Ammon's horn (tissue), 1 donor: ENCODE measurements at places on chromosomes 7 and 10.

DNA sequence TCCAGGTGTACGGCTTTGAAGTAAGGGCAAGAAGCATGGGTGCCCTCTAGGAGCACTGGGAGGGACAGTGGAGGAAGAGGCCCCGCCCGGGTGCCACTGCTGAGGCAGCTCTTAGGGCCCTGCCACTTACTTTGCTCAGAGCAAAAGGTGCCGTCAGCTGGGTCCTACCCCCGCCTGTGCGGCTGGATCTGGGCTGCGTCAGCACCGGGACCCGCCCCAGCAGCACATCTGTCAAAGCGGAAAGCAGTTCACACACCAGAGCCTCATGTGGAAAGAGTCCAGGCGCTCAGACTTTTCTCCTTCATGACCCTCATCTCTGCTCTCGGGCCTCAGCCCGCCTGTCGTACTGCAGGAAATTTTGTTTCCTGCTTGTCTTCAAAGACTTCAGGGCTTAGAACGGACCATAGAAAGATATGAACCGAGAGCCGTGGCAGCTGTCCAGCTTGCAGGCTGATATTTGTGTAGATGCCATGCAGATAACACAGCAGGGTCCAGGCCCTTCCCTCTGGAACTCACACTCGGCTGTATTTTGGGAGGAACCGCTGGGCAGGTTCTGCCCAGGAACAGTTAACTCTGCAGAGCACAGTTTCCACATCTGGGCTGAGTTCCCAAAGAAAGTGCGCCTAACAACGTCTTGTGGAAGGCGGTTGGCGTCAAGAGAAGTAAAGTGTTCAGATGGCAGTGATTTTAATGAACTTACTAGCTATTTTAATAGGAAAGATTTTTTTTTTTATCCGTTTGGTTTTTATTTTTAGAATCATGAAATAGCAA lies 44.3 kb upstream of the PRKAR1B start:
- DNase-seq: no peak

GRCh38 chr7:97851683-97852082 lies 20.5 kb downstream of the ASNS start:
- DNase-seq: peak; percentile 60

- DNase-seq: no peak
These were observed 7.0 kb downstream of the WDR91 start for GRCh38 chr7:135204341-135204749.

GRCh38 chr10:28217848-28218247 lies 85.0 kb downstream of the MPP7 start:
- peak; percentile 35 for DNase-seq

DNA sequence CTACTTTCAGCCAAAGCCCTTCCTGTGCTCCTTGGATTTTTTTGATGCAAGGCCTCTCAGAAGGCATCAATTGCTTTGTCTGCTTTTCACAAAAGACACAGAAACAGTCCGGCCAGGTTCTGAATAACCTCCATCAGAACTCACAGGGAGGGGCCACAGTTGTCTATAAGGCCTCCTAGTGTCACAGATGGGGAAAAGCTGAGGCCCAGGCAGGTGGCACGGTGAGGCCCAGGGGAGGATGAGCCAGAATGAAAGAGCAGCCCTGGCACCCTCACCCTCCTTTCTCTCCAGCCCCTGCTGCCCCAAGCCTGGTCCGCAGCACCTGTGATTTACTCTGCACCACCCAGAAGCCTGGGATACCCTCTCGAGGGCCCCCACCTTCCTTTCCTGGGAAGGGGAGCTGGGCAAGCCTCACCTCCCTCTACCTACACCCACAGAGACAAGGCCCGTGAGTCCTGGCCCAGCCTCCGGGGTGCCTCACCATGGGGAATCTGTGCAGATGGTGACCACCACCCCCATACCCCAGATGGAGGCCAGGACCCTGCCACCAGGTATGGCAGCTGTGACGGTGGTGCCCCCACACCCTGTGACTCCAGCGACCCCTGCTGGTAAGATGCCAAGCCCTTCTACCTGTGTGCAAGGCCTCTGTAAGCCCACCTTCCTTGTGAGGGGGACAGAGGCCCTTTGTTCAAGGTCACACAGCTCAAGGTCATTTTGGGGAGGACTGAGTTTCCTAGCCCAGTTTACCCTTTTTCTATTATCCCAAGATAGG lies 26.2 kb upstream of the ZNF467 start:
- DNase-seq: peak; percentile 24

GRCh38 chr7:93945083-93945482 lies 23.5 kb downstream of the GNG11 start:
- no peak for DNase-seq

DNA sequence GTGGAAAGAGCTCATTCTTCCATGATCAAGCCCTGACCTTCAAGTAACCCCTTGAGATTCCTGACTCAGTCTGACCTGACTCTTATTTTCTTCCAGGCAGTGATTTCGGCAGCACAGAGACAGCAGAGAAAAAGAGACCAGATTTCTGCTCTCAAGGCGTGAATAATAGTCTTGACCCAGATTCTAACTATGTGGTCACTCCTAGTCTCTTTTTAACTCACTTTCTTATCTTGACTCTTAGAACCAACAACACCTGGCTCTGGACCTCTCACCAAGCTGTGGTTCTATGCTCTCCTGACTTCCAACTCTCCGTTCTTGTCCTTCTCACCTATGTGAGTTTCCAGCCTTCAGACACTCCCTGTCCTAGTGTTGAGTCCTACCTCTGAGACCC lies 36.9 kb upstream of the KDM7A start:
- DNase-seq: no peak

DNA sequence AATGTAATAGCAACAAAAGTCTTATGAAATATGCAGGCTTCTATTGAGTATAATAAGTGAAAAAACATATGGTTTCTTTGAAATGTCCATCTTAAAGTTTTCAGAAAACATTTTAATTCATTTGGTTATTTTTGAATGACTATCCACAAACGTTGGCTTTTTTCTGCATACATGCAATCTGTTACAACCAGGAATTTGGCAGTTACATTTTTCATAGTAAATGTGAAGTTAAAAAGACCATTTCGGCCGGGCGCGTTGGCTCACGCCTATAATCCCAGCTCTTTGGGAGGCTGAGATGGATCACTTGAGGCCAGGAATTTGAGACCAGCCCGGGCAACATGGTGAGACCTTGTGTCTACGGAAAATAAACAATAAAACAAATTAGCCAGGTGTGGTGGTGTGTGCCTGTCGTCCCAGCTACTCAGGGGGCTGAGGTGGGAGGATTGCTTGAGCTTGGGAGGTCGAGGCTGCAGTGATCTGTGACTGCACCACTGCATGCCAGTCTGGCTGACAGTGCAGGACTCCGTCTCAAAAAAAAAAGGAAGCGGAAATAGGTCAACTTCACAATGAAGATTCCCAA lies 73.9 kb upstream of the NMT2 start:
- DNase-seq: no peak

DNA sequence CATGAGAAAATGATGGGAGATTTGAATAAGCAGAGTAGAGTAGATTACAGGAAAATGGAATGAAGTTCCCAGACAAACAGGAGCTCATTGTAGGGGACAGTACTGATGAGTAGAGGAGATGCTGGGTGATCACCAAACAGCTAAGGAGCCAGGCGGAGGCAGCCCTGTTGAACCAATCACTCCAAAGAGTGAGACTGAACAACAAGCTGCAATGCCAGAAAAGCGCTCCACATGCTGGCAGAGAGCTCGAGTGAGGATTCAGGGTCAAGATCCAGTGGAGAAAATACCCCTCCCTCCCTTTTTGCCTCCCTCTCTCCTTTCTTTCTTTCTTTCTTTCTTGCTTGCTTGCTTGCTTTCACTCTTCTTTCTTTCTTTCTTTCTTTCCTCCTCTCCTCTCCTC lies 133.3 kb downstream of the PFKFB3 start:
- peak; percentile 28 for DNase-seq

GRCh38 chr7:51219261-51219988 lies 97.2 kb downstream of the COBL start:
- DNase-seq: peak; percentile 0

DNA sequence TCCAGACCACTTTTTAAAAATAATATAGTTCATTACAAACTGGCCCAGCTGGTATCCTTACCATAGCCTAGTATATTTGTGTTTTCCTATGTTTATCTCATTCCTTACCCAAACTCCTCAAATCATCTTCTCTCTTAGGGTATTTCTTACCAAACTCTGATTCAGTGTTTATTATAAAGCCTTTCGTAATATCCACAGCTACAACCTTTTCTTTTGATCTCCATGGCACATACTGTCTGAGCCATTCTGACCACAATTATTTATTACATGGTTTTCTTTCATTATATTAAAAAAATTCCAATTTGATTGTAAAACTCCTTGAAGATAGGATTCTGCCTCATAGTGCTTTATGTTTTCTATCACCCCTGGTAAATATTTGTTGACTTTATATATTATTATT lies 94.2 kb downstream of the LRMDA start:
- no peak for DNase-seq

DNA sequence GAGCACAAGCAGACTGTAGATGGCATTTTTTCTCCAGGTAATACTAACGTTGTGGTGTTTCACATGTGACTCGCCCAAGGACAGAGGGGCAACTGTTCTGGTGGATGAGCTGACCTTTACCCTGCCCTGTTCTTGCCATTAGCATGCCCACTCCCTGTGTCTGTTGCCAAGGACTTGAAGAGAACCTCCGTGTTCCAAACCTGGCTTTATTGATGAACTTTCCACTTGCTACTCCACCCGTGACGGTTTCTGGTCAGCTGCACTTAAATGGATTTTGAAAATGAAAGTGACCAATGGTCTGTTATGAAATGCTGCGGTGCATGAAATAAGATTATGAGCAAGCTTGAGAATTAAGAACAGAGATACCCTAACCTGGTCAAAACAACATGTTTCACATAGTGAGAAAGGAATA lies 30.4 kb downstream of the LRRC4 start:
- no peak for DNase-seq

GRCh38 chr10:64574371-64574770 lies 1053.2 kb downstream of the REEP3 start:
- DNase-seq: no peak

- no peak for DNase-seq
These were observed 207.7 kb upstream of the AHR start for GRCh38 chr7:17090751-17091150.

DNA sequence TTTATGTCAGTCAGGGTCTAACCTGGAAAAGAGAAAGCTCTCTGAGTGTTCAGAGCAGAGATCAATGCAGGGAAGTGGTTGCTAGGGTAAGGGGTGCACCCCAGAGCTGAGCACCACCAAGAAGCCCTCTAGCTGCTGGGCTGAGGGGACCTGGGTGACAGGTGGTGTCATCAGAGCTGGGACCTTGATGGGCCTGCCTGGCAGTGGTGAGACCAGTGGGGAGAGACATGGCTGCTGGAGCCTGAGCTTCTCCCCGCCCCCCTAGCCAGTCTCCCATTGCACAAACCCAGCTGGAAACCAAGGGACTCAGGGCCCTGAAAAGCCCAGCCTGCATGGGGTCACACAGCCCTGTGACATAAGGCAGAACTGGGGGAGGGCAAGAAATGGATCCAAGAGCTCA lies 49.1 kb upstream of the OSBPL3 start:
- no peak for DNase-seq

- no peak for DNase-seq
These were observed 57.5 kb downstream of the INSIG1 start for GRCh38 chr7:155355176-155355575.

DNA sequence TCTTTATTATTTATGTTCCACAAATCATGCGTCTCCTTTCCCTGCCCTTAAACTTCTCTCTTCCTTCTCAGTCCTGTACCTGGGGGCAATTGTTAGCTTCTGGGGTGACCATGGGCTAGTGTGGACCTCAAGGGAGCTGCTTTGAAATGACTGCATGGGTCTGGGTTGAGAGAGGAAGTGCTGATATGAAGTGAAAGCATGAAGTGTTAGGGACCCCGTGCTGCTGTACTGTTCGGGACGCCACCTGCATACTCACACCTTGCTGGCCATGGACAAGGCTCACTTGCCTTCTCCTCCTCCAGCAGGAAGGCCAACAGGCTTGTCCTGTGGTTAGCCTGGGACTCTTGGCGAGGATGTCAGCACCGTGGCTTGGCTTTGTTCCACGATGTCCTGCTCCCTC lies 56.7 kb downstream of the MTPN start:
- no peak for DNase-seq
